Glutamatergic neuron (in vitro differentiated cells): ENCODE measurements at places on chromosomes 2 and 18. TPM values are rescaled to one million over a fixed set of nuclear protein-coding genes. Genes with fewer than 3 reads are reported as not detected.
A peak's percentile ranks its signal among the peaks of the same experiment; 100 is the strongest.

DNA sequence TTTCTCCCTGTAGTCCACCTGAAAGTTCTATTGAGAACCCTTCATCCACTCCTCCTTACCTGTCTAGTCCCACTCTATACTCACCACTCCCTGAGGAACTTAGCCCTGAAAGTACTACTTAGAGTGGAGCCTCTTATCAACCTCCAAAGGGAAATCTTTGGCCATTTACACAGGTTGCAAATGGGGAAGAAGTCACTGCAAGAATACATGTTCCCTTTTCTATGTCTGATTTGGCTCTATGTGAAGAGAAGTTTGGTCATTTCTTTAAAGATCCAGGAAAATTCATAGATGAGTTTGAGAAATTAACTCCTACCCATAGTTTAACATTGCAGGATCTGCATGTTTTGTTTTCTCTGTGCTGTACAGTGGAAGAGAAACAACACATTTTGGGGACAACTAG is 22.9 kb upstream of the MGAT4A start:
- H3K27me3 ChIP-seq = peaks cover 5% of the 10 kb centered on the region
- H3K4me3 ChIP-seq = no peak overlapping the region
- DNase-seq = no peak

GRCh38 chr2:7032371-7032770 is 115.2 kb downstream of the RNF144A start:
- H3K4me1 ChIP-seq = peaks cover 27% of the 10 kb centered on the region
- no peak overlapping the region for H3K27ac ChIP-seq
- peaks cover 12% of the 10 kb centered on the region for H3K36me3 ChIP-seq

GRCh38 chr2:36399050-36399449 is 43.5 kb downstream of the CRIM1 start:
- H3K36me3 ChIP-seq = no peaks in the 10 kb centered on the region
- H3K27ac ChIP-seq = no peak overlapping the region
- H3K4me1 ChIP-seq = peaks cover 7% of the 10 kb centered on the region
- H3K27me3 ChIP-seq = no peaks in the 10 kb centered on the region
- H3K4me3 ChIP-seq = no peak overlapping the region
- no peak for DNase-seq

DNA sequence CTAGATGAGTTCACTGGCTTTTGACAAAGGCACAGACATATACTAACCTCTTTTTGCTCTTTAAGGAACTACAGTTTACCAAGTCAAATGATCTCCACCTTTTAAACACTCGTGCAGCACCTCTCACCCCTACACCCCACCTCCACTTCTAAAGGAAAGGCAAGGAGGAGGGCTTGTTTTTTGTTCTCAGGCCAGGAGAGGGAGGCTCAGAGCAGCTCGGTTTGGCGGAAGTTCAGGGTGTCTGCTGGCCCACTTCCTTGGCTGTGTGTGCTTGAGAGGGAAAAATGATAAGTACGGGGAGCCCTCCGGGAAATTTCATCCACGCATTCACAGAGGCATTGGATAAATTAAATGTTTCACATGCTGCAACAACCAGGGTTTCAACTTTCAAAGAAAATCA is 667.9 kb downstream of the BCL11A start:
- H3K36me3 ChIP-seq = no peaks in the 10 kb centered on the region
- H3K4me3 ChIP-seq = no peak overlapping the region
- no peak overlapping the region for H3K27ac ChIP-seq
- no peaks in the 10 kb centered on the region for H3K27me3 ChIP-seq

- no peak overlapping the region for H3K4me3 ChIP-seq
- H3K36me3 ChIP-seq = no peaks in the 10 kb centered on the region
- peaks cover 2% of the 10 kb centered on the region for H3K27me3 ChIP-seq
- no peak overlapping the region for H3K27ac ChIP-seq
- DNase-seq = no peak
- peaks cover 5% of the 10 kb centered on the region for H3K4me1 ChIP-seq
These were observed 49.8 kb upstream of the LGALSL start for GRCh38 chr2:64404002-64404731.

- H3K27ac ChIP-seq = no peak overlapping the region
- no peak overlapping the region for H3K4me3 ChIP-seq
- peaks cover 27% of the 10 kb centered on the region for H3K4me1 ChIP-seq
- H3K27me3 ChIP-seq = peaks cover 19% of the 10 kb centered on the region
- no peaks in the 10 kb centered on the region for H3K36me3 ChIP-seq
These were observed 10.8 kb downstream of the PAX3 start for GRCh38 chr2:222287862-222288479.

GRCh38 chr18:56980151-56980550 is 166.7 kb upstream of the BOD1L2 start:
- no peak for DNase-seq
- no peak overlapping the region for H3K4me3 ChIP-seq
- peak overlapping the region; percentile 53 for H3K27ac ChIP-seq
- peaks cover 5% of the 10 kb centered on the region for H3K36me3 ChIP-seq

- no peaks in the 10 kb centered on the region for H3K36me3 ChIP-seq
- H3K27me3 ChIP-seq = no peaks in the 10 kb centered on the region
- no peaks in the 10 kb centered on the region for H3K4me1 ChIP-seq
- no peak overlapping the region for H3K4me3 ChIP-seq
- H3K27ac ChIP-seq = no peak overlapping the region
These were observed 946.7 kb upstream of the ACVR2A start for GRCh38 chr2:146898083-146898482.

DNA sequence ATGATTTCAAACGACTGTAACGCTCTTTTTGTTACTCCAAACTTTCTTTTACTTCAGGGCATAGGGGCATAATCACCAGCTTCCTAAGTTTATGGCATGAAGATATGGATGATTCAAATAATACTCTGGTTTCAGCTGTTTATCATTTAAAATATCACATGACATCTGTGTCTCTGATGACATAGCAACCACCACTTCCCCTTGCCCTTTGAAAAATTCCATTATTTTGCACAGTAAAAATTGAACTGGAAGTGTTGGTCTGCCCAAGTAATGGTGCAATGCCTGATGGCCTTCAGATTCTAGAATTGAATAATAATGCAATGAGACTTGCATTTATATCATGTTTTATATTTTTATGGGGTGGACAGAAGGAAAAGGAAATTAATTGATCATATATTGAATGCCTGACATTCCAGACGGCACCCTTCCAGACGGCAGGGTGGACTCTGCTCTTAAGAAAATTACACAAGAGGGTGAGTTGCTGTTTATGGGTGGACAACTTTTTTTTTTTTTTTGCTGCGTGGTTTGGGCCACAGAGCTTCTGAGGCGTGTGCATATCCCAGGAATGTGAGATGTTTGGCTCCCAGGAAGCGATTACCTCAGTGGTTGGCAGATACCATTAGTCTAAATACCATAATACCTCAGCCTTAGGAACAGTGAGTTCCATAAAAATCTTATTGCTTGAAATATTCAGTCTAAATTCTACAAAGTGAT is 101.7 kb upstream of the ZNF521 start:
- no peaks in the 10 kb centered on the region for H3K36me3 ChIP-seq
- no peak for DNase-seq
- no peak overlapping the region for H3K27ac ChIP-seq
- no peak overlapping the region for H3K4me3 ChIP-seq

- peaks cover 5% of the 10 kb centered on the region for H3K36me3 ChIP-seq
- peaks cover 2% of the 10 kb centered on the region for H3K27me3 ChIP-seq
- no peak overlapping the region for H3K27ac ChIP-seq
- no peak overlapping the region for H3K4me3 ChIP-seq
- DNase-seq = no peak
These were observed 71.3 kb downstream of the FASTKD2 start for GRCh38 chr2:206836722-206837121.

The REG3G gene
- total RNA-seq = not detected
